Sciatic nerve (tissue), 2 donors: ENCODE measurements at places on chromosomes 2 and 18.
A peak's percentile ranks its signal among the peaks of the same experiment; 100 is the strongest.

- DNase-seq: no peak
Observed at GRCh38 chr2:21289989-21290388, 166.2 kb downstream of the TDRD15 start.

DNA sequence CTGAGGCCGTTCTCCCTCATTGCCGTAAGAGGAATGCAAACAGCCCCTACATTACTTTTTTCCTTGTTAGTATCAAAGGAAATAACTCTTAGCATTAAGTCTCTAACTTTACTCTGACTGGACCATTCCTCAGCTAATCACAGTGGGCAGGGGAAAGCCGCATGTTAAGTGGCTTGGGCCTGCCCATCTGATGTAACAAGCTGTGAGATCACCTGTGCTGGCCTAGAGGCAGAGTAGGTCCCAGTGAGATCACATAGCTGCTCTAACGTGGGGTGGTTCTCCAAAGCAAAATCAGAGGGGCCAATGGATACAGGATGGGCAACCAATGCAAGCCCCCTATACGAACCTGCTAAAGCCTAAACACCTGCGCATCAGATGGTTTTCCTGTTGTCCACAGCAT, 5.9 kb upstream of the MOCOS start:
- no peak for DNase-seq

- DNase-seq: no peak
Observed at GRCh38 chr2:76296438-76296837, 585.7 kb upstream of the GCFC2 start.

GRCh38 chr2:215811003-215811402, 202.3 kb downstream of the MREG start:
- no peak for DNase-seq

GRCh38 chr18:45221363-45221762, 393.9 kb upstream of the SLC14A2 start:
- no peak for DNase-seq

DNA sequence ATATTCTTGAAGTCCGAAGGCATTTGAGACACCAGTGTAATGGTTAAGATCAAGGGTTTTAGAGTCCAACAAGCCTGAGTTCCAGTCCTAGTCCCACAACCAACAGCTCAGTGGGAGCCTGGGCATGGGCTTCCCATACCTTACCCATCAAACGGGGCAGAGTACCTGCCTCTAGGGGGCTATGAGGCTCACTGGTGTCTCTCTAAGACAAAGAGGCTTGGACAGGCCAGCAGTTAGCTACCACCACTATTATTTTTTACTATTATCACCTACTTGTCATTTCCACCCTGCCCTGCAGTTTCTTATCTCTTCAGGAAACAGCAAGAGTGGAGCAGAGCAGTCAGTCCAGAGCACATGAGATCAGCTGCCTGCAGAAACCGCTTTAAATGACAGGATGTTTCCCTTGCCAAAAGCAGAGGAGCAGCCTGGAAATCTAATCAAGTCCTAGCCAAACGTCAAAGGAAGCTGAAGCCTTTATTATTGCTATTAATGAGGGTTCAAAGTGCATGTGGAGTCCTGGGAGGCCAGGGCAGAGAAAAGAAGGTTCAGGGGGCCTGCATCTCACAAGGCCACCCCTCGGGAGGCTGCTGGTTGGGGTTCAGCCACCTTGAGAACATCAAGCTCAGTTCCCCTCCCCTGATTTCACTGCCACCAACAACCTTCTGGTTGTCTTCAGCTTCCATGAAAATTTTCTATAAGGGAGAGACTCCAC, 66.6 kb downstream of the STPG4 start:
- DNase-seq: peak; percentile 47

DNA sequence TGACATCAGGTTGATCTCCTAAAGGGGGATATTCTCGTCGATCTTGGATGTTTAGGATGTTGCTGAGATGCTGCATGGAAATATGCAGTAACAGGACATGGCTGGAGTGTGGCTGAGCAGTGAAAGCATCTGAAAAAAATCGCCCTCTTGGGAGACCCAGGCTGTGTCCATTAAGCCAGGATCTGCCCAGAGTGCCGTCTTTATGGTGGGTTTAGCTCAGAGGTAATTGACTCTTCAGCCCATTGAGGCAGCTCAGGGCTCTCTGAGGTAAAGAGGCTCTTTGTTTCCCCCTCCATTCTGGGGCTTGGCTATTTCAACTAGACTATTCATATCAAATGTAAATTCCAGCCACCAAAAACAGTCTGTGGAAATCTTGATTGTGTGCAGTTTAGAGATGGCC, 26.5 kb downstream of the OSBPL6 start:
- DNase-seq: no peak

GRCh38 chr2:7691961-7692656, 774.9 kb downstream of the RNF144A start:
- no peak for DNase-seq

DNA sequence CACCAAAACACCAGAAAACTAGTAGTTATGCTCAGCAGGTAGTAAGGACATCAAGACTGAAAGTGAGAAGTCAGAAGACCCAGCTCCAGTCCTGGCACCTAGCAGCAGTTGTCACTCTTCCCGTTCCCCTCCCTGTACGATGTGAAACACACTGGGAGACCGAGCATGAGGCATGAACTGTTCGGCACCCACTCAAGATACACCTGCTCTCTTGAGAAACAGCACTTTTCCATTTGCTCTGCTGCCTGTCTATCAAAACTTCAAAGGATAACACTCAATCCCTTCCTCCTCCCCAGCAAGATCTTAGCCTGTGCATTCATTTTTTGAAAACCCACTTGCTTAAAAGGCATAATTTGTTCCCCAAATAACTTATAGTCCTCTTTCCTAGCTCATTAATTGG, 123.9 kb downstream of the PLEKHM3 start:
- no peak for DNase-seq

GRCh38 chr18:24421831-24422230, 4.6 kb upstream of the IMPACT start:
- no peak for DNase-seq

DNA sequence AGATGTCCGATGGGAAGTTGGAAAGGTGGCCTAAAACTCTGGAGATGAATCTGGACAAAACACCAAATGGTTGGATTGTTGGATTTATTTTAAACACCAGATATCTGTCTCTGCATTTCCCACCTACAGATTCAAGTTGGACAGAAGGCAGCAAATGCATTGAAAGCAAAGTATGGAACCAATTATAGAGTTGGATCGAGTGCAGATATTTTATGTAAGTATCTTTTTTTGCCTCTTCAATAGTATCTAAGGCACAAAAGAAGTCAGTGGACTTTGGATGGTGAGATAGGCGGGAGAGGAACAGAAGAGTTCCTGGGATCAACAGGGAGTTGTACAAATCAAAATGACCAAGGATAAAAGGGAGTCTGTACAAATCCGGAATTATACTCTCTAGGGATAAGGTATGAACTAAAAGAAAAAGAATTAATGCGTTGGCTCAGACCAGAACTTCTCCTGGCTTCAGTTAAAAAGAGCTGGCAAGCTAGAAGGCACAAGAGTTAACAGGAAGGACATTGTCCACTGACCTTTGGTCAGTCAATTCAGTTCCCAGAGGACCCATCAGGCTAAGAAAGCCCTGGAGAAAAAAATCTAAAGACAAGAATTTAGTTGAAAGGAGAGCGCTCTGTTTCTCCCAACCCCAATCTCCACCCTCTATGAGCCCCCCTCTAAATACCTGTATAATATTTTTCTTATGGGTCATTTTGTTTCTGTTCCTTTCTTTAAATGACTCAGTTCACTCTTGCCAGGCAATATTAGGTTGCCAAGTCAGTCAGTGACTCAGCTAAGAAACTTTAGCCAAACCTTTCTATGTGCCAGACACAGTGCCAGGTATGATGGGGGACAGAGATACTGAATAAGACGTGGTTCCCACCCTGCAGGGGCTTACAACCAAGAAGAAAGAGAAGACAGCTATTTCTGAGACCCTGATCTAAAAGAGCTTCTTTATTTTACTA, 29.1 kb downstream of the CPO start:
- no peak for DNase-seq

DNA sequence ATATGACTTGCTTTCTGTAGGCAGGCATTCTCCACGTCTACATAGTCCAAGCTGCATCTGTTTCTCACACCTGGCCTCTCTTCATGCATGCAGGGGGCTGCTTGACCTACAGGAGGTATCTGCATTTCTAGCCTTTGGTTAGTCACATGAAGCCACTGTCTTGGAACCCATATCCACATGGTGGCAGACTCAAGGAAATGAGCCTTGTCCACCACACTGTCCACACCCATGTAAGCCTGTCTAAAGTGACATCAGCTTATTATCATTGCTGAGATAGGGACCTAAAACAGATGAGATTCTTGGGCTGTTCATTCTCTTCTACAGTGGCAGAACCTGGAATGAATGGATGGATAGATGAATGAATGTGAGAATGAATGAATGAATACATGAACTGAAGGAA, 160.4 kb downstream of the DOCK10 start:
- no peak for DNase-seq

GRCh38 chr2:46486436-46486835, 7.1 kb downstream of the TMEM247 start:
- DNase-seq: no peak

GRCh38 chr2:204005940-204006721, 69.6 kb downstream of the ICOS start:
- no peak for DNase-seq

- no peak for DNase-seq
Observed at GRCh38 chr18:39693359-39693758, 2127.8 kb upstream of the CELF4 start.

GRCh38 chr2:113117541-113118262, 9.7 kb upstream of the IL1RN start:
- no peak for DNase-seq

DNA sequence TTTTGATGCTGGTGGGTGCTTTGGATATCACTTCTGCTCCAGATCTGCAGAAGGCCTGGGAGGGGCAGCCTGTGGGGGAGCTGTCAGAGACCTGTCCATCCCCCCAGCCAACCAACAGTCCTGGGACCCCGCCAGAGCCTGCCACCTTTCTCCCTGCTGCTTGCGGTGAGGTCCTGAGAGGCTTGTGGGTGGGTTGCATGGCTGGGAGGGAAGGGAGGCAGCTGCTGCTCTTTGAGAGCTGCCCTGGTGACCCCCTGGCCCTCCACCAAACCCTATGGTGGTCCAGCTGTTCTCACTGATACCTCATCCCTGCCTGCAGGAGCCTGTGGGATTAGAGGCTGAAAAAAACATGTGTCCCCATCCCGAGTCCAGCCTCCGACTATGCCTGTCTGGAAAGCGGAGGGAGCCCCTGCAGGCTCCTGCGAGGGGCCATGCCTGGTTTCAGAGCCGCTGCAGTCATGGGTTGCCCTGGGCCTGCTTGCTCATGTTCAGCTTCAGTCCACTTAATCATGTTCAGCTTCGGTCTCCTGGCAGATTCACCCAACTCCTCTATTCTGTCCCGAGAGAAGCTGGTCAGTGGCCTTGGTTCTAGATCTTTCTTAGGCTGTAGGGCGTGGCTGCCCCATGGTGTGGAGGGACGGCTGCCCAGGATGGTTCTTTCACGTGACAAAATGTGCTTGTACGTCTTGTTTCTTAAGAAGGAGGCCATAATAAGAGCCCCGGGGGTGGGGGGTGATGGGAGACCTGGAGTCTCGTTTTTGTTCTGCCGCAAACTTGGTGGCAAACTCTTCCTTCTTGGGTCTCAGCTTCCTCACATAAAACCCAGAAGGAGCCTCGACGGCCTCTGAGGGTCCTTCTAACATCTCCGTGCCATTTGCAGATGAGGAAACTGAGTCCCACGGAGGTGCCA, 98.5 kb downstream of the CTIF start:
- no peak for DNase-seq

DNA sequence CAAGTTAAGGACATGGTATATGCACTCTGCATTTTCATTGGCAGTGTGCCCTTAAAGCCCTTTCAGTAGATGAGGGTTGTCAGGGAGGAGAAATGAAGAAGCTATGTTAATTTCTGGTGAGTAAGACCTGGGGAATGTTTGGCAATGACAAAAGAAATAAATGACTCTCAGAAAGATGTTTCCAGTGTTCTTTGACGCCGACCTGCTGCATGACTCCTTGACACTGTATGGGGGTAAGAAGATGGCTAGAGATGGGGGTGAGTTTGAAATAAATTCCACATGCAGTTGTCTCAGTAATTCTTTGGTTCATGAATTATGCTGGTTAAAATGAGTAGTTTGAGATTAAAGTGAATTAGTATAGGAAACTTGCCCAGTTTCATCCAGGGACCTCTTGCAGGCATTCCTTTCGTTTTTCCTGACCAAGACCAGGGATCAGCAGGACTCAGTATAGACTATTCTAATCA, 5.9 kb downstream of the CCDC121 start:
- no peak for DNase-seq

DNA sequence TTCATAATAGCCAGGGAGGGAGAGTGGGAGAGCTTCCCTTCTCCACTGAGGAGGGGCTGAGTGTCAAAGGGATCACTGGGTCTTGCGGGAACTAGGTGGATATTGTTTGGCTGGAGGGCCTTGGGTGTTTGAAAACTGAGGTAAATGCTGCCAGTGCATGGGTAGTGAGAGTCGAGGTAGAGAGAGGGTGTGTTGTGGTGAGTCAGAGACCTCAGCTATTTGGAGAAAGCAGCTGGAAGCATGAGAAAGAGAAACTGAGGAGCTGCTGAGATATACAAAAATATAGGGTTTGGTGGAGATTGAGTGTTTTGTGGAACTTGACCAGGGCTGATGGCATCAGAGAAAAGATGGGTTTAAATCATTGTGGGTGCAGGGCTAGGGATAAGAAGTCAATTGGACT, 127.0 kb upstream of the CCDC195 start:
- no peak for DNase-seq

GRCh38 chr18:11343096-11343495, 193.7 kb upstream of the PIEZO2 start:
- no peak for DNase-seq

DNA sequence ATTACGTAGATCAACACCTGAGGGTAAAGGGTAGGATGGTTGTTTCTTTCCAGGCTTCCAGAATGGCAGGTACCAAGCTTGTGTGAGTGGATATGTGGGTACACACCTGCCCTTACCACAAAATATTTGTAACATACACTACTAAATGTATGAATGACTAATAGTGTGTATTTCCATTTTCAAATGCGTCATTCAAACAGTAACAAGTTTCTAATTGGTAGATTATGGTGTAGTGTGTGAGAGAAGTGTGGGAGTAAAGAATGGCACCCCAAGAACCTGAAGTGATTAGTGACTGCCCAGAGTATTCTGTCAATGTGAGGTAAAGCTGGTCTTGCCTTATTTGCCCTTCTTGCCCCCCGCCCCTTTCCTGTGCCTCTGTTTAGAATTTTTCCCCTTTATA, 21.1 kb downstream of the AGPS start:
- DNase-seq: no peak

DNA sequence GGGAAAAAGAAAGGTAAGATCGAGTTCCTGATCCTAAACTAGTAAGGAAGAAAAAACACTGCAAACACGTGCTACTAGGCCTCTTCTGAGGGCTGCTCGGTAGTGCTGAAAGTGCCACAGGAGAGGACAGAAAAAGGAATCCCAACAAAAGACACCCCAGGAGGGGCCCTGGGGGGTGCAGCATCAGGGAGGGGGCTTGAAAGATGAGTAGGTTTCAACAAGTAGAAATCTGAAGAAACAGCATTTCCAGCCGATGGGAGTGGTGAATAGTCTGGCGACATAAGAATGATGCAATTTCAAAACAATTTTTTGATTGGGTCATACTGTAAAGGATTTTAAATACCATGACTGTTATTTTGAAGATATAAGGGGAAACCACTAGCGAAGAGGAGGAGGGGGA, 98.6 kb downstream of the NOL10 start:
- no peak for DNase-seq
